ENCODE measurements at places on chromosomes 7 and 10. TPM values are rescaled to one million over a fixed set of nuclear protein-coding genes. Genes with fewer than 3 reads are reported as not detected.

The SLC18A3 gene
- 16.7 TPM for total RNA-seq

The NACAD gene
- total RNA-seq, result 7.2 TPM

The NAT16 gene
- total RNA-seq, result 1.7 TPM

The SPDYE2B gene
- total RNA-seq, result not detected

The CNPY1 gene
- 2.4 TPM for total RNA-seq

The BTBD16 gene
- total RNA-seq, result not detected

The GRID1 gene
- total RNA-seq, result 1.1 TPM

The TMEM236 gene
- 0.05 TPM for total RNA-seq

The VAX1 gene
- total RNA-seq, result 0.23 TPM

The SLC26A5 gene
- total RNA-seq, result not detected

- no peak for DNase-seq
These were observed 55.0 kb downstream of the CPXM2 start for GRCh38 chr10:123836418-123837145.

DNA sequence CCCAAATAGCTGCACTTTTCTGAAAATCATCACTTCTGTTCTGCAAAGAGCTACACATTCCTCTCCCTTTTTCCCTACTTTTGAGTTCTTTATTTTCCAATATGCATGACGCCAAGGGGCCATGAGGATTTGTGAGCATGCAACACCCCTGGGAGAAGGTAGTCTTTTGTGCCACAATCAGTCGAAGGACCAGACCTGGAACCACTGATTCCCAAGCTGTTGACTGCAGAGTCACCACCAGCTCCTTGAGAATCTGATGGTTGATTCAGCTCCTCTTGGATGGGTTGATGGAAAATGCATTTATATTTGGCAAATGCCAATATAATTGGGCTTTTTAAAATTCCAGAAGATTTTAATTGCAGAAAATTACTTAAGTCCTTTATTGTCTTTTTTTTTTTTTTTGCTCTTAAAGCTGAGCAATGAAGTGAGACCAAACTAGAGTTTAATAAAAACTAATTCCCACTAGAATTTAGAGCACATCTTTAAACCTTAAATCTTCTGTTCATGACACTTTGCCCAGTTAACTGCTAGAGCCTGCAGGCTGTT, 554.1 kb downstream of the TNS3 start:
- no peak for DNase-seq

DNA sequence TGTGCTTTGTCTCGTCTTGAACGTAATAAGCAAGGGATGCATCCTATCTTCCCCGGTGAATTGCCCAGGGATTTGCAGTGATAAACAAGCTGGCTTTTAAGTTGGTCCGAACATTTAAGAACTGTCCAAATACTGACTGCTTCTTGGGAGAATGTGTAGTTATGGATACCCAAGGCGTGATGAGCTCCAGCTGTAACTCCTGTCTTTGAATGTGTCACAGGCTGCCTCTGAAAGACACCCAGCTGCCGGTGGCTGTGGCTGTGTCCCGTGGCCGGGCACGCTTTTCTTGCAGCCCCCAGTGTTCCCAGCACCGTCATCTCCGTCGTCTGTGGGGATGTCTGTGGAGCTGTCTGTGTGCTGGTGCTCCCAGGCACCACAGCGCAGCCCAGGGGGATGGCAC, 118.1 kb downstream of the GLRX3 start:
- DNase-seq, result no peak

DNA sequence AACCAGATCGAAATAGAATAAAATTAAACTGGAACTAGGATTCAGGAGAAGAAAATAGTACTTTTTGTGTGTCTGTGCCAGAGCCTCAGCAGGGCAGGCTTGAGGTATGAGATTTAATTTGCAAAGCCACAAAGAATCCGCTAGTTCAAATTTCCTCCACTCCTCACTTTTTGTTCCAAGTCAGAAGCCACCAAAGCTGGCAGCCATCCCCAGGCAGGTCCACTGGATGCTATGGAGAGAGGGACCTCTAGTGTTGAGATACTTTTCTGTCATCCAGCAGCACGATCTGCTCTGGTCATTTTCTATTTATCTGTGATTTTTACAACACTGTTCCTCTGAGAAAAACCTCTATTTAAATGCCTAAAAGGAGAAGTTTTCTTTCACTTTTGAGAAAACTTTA, 147.9 kb upstream of the FRMD4A start:
- DNase-seq, result peak; percentile 28

DNA sequence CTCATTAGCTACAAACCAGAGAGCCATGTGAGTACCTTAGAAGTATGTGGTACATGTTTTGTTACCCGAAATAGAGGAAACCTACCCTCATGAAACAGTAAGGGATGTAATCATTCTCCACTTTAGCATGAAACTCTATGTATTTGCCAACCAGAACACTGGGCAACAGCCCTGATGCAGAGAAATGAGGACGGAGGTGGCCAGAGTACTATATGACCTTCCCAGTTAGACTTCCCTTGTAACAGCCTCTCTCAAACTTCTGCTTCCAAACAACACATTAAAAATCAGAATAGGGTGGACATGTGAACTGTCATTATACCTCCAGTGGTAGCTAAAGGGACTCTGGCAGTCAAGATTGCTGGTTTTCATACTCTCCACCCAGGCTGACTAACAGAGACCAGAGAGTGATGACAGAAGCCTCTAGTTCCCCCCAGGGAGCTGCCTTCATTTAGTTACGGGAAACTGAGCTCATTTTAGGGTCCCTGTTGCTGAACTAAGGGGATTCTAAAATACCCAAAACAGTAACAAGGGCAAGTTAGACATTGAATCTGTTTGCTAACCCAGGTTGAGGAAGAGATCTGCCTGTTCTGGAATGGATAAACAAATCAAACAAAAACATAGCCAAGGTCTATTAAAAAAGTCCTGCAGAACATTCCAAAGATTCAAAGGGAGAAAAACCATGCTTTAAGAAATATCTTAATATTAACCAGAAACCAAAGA, 83.1 kb downstream of the VPS41 start:
- DNase-seq, result no peak

DNA sequence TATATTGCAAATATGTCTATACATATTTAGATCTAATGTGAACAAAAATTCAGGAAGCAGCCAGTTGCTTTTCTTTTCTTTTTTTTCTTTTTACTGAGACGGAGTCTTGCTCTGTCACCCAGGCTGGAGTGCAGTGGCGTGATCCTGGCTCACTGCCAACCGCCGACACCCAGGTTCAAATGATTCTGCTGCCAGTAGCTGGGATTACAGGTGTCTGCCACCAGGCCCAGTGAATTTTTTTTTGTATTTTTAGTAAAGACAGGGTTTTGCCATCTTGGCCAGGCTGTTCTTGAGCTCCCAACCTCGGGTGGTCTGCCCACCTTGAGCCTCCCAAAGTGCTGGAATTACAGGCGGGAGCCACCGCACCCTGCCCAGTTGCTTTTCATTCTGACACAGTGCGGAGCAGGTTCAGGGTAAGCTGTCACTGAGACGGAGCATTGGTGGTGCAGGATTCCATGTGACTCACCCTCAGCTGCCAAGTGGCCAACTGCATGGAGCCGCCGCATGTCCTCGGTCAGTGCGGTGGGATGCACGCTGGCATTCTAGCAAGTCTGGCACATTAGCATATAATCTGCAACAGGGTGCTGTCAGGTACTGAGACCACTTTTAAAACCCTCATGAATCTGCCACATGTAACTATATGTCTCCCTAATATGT, 362.7 kb downstream of the DNAJB6 start:
- DNase-seq, result no peak

DNA sequence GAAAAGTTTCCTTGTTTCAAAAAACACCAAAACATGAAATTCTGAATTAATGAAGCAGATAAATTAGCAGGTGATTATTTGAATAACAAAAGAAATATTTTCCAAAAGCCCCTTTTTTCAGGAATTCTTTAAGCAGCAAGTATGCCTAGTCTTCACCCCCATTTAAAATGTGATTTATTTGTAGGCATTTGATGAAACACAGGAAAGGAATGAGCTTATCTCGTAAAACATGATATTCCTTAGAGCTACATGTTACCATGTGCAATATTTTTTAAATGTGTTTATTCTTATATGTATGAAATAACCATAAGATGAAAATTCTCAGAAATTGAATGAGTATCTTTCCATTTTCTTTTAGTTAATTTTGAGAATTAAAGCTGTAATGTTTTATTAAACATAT, 106.1 kb downstream of the CHN2 start:
- DNase-seq, result no peak

- DNase-seq, result no peak
These were observed 179.2 kb upstream of the AUTS2 start for GRCh38 chr7:69418869-69419670.

GRCh38 chr7:152711444-152711944, 35.6 kb upstream of the XRCC2 start:
- DNase-seq, result no peak

DNA sequence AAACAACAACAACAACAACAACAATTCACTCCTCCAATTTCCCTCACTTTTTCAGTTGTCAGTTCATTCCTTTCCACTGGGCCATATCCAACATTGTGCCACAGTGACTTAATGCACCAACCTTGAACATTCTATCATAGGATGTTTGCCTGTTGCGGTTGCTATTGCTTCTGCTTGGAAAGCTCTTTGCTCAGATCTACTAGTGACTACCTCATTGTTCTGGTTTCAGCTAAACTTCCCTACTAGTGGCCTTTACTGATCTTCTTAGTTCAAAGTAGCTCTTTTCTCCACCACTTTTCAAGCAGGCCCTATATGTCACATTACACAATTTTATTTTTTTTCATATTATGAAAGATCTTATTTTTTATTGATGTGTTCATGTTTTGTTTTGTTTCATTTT, 9.8 kb upstream of the STEAP4 start:
- DNase-seq, result no peak

DNA sequence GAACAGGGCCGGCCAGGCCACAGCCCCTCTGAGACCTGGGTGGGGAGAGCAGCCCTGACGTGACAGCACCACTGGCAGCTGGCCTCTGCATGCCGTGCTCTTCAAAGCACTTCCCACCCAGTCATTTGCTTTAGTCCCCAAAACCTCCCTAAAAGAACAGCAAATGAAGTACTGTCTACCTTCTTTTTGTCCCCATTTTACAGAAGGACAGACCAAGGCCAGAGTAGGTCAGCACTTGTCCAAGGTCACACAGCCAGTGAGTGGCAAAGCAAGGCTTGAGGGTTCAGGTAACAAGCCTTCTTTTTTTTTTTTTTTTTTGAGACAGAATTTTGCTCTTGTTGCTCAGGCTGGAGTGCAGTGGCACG, 15.1 kb downstream of the ATP6V1F start:
- DNase-seq, result no peak

DNA sequence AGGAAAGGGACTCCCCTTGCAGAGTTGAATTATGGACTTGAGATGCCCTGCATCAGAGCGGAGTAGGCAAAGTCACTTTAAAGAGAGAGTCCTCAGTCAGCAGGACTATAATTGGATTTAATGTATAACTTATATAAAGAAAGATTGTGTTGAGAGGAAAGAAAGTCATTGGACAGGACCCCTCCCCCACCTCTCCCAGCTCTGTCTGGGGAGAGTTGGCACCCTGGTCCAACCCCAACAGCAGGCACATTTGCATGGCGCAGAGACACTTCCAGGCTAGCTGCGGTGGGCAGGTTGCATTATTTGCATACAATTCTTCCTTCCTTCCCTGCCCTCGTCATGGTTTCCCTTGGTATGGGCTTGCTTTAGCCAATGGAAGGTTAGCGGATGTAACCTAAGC, 46.1 kb upstream of the NPTX2 start:
- DNase-seq, result no peak

- no peak for DNase-seq
These were observed 253.3 kb downstream of the IPMK start for GRCh38 chr10:58014436-58014835.

- no peak for DNase-seq
These were observed 139.8 kb downstream of the ARHGAP22 start for GRCh38 chr10:48464871-48465736.

- no peak for DNase-seq
These were observed 35.7 kb downstream of the PRKG1 start for GRCh38 chr10:51109801-51110533.

GRCh38 chr7:53542157-53542556, 506.7 kb downstream of the POM121L12 start:
- no peak for DNase-seq

- no peak for DNase-seq
These were observed 279.9 kb upstream of the NEBL start for GRCh38 chr10:21176934-21177480.
